ENCODE measurements at places on chromosomes 7 and 10.
A peak's percentile ranks its signal among the peaks of the same experiment; 100 is the strongest.

DNA sequence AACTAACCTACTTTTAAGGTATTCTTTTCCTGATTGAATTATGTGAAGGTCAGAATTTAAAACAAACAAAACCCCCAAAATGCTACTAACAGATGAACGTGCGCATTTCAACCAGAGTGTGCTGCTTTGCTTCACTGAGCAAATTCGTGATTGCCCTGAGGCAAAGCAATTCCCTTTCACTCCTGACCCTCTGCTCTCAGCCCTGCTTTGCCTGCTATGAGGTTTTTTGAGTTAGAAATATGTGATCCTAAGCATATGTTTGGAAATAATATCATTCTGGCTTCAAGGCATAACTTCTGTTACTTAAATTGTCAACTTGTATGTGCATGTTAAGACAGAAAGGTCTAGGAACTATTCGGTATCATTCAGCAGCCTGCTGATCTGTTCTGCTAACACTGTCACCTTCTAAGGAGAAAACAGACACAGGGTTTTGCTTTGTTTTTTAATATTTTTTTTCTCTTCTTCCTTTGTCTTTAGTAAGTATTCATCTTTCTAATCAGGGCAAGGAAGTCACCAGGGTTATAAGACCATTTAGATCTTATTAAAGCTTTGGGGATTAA is 124.2 kb downstream of the GNAT3 start:
- DNase-seq = no peak

- DNase-seq = no peak
Observed at GRCh38 chr7:88106434-88106833, 113.4 kb downstream of the SRI start.

GRCh38 chr10:44293306-44293778 is 91.6 kb downstream of the CXCL12 start:
- DNase-seq = no peak

DNA sequence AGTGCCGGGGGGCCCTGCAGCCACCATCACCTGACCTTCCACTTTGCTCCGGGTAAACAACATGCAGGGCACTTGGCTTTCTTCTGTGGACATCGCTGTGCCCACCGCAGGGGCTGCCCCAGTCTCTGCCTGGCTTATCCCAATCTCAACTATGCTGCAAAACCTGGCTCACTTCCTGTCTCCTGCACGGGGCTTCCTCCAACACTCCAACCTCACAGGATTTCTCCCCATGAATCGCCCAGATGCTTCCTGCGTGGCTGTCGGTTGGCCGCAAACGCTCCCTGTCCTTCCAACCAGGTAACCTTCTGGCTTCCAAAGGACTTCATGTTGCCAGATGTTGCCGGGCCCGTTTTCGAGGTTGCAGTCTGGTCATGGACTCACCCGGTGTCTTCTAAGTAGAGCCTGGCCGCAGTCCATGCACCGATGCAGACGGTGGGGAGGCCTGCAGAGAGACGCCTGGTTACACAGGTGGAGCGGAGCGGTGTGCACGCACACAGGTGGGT is 109.0 kb downstream of the VIPR2 start:
- no peak for DNase-seq

DNA sequence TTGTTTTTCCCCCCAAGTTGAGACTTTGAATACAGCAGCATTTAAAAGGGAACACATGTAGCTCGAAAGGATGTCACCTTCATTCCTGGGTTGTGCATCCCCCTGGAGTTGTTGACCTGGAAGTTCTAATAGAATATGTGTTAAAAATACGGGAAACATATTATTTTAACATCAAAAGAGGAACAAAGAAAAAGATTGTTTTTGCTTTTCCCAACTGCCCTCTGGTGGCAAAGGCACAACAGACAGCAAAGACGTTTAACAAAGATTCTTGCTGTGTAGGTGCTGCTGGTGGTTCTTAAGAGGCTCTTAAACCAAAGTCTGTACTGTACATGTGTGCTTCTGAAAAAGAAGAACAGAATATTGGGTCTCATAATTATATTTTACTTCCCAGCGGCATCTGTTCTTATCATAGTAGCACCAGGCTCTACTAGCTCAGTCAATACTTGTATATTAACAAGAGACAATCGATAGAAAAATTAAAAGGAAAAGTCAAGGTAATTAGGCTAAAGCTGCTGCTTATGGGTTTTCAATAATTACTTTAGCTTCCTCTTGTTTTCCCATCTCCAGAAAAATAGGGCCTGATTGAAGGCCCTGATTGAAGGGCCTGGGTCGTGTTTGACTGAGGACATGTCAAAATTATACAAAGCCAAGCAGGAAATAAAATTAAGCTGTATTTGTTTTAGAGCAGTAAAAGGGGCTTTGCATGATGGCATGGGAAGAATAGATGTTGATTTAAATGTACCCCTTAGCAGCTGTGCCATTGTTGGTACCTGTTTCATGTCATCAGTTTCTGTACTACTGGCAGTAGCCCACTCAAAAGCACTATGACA is 384.2 kb upstream of the LRGUK start:
- no peak for DNase-seq

DNA sequence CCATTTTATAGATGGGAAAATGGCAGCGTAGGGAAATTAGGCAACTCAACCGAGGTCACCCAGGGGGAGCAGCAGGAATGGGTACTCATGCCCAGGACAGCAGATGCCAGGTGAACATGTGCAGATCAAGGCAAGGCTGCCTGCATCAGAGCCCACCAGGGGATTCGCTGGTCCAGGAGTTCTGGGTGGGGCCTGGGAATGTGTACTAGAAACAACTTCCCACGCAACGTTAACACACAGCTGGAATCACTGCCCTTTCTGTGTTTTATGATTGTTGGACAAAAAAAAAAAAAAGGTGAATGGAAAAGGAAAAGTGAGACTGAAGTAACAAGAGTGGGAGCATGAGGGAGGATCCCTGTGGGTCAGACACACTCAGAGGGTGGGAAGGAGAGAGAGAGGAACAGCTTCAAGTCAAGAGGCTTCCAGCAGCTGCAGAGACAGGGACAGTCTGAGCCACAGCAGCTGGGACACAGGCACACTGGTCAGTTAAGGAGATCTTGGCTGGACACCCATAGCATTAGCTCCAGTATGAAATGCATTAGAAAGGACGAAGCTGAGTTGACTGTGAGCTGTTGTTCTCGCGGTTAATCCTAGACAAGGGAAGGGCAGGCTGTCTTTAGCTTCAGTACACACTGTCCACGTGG is 187.9 kb upstream of the INHBA start:
- DNase-seq = no peak

- DNase-seq = no peak
Observed at GRCh38 chr10:117268258-117268657, 27.3 kb downstream of the SLC18A2 start.

DNA sequence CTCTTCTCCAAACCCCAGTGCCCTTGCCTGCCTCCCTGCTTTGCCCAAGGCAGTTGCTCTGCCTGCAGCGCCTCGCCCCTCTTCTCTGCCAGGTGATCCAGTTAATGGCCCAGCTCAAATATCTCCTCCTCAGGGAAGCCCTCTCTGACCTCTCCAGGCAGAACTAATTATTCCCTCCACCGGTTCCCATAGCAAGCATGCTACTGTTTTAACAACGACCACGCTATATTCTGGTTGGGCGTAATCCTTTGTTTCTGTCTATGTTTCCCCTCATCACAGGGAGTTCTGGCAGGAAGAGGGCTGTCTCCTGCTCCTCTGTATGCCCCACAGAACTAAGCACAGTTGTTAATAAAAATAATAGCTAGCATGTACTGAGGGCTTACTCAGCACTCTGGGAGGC is 36.8 kb upstream of the R3HCC1L start:
- no peak for DNase-seq

DNA sequence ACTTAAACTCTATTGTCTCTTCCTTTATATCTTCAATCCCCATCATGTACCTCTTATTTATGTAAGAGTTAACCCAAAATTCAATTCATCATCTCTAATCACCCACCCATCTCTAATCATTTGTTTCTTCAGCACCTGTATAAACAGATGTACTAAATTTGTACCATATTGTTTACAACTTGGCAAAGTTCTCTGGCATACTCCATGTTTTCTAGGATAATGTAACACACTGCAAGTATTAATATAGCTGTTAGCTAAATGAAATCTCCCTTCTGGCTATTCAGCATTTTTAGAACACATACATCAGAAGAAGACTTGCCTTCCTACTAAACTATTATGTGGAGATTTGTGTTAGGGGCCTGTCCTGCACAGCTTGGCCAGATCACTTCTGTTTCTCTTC is 33.1 kb downstream of the MALSU1 start:
- DNase-seq = no peak

DNA sequence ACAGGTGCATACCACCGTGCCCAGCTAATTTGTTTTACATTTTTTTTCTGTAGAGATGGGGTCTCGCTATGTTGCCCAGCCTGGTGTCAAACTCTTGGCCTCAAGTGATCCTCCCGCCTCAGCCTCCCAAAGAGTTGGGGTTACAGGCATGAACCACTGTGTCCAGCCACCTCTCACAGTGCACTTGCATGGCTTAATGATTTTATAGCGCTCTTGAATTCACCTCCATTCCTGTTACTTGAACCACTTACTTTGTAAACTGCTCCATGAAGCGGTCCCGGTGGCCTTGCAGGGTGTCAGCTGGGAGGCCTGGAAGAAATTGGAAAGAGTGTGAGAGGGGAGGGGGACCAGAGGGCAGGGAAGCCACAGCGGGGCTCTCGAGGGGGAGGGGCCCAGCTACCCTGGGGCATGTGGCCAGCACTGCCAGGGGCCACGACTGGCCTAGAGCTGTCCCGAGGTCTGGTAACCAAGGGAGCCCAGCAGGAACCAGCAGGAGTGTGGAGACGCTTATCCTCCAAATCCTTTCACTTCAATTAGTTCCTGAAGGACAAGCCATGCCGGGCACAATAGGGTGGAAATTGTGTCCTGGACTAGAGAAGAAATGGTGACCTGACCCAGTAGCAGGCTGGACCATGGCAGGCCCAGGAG is 76.0 kb downstream of the SPDYE5 start:
- no peak for DNase-seq

- no peak for DNase-seq
Observed at GRCh38 chr7:142066536-142066935, 45.0 kb upstream of the MGAM2 start.

GRCh38 chr10:11184093-11184492 is 166.4 kb downstream of the CELF2 start:
- DNase-seq = no peak

DNA sequence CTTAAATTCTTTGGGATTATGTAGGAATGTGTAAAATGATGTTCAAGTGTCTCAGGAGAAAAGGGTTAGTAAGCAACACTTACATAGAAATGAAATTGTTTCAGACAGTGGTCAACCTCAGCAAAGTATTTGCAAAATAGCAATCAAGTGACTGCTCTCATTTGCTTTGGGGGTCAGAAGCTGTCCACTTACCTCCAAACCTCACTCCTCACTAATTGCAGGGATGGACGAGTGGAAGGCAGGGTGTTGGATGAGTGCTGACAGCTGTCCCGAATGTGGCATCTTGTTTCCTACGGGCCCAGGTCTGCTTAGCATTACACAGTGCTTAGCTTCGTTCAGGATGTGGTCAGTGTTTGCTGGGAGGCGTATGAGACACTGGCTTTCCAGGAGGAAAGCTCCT is 437.0 kb downstream of the SUGCT start:
- no peak for DNase-seq

GRCh38 chr10:80600256-80600655 is 62.6 kb downstream of the SH2D4B start:
- DNase-seq = no peak

- no peak for DNase-seq
Observed at GRCh38 chr7:122384528-122384927, 80.0 kb upstream of the FEZF1 start.

- no peak for DNase-seq
Observed at GRCh38 chr10:123858907-123859652, 32.5 kb downstream of the CPXM2 start.

GRCh38 chr7:128859232-128860157 is 3.2 kb upstream of the ATP6V1F start:
- DNase-seq = no peak

GRCh38 chr10:105207476-105207995 is 566.4 kb downstream of the SORCS3 start:
- no peak for DNase-seq

GRCh38 chr7:159218607-159219006 is 73.9 kb upstream of the VIPR2 start:
- no peak for DNase-seq

GRCh38 chr7:98467570-98468312 is 66.9 kb upstream of the BAIAP2L1 start:
- no peak for DNase-seq

GRCh38 chr10:89553064-89553734 is 17.8 kb upstream of the SLC16A12 start:
- no peak for DNase-seq

DNA sequence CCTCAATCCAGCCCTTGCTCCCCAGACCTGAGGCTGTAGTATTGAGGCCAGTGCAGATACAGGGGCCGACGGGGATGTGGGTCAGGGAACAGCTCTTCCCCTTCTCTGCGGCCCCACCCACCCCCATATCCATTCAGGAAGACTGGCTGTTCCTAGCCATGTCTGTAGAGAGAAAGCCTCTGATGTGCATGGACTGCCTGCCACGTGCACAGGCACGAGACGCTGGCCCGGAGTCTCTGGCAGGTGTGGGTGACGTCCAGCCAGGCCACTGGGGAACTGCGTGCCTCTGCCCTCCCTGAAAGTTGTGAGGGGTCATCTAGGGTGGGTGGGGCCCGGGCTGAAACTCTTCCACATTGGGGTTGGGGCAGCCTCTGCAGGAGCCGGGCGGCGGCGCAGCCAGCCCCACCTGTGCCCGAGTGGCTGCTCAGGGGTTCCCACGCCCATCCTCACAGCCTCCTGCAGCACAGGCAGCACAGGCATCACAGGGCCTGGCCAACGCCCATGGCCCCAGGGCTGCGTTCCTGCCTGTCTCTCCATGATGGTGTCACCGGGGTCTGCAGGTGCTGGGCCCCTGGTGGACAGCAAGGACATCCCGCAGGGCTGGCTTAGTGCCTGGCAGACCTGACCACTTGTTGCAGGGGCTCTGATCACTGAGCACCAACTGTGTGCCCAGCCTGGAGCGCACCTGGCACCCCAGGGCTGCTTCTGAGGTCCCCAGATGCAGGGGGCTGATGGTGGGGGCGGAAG is 27.5 kb downstream of the MICALL2 start:
- DNase-seq = no peak

- no peak for DNase-seq
Observed at GRCh38 chr10:51086710-51087109, 12.4 kb downstream of the PRKG1 start.

- no peak for DNase-seq
Observed at GRCh38 chr7:137948845-137949330, 53.0 kb downstream of the CREB3L2 start.

DNA sequence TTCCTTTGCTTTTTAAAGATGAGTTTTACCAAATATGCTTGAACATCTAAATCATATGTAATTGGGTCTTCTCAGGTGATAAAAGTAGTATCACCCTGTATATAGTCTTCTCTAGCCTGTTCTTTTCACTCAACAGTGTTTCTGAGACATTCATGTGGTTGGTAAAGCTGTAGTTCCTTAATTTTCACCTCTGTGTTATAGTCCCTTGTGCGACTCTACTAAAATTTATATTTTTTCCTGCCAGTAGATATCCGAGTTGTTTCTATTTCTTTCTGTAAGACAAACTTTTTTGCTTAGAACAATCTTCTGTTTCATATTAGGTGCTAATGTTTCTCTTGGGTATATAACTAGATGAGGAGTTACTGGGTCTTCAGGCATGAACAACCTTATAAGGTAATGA is 35.6 kb downstream of the SYPL1 start:
- no peak for DNase-seq

- DNase-seq = no peak
Observed at GRCh38 chr10:50990568-50991455, 83.5 kb upstream of the PRKG1 start.

- DNase-seq = peak; percentile 82
Observed at GRCh38 chr7:867001-867405, 9.4 kb upstream of the GET4 start.

- no peak for DNase-seq
Observed at GRCh38 chr10:21171197-21171935, 274.3 kb upstream of the NEBL start.

Measured in prostate gland (tissue), 2 donors.